ENCODE measurements at places on chromosomes 2 and 18.

DNA sequence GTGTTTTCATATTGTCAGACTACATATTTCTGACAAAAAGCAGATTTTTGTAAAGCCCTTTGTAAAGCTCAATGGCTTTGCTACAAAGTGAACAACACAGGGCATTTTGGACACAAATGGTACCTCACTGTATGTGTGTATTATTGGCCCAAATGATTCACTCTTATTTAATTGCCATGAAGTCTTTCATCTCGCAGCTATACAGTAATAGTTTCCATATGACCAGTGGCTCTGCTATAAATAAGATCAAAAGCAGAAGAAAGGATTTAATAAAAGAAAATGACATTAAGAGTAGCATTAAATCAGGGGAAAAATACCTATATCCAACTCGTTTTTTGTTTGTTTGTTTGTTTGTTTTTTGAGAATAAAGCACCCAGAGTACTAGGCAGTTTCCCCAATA, 284.0 kb upstream of the CCDC68 start:
- no peak for DNase-seq

DNA sequence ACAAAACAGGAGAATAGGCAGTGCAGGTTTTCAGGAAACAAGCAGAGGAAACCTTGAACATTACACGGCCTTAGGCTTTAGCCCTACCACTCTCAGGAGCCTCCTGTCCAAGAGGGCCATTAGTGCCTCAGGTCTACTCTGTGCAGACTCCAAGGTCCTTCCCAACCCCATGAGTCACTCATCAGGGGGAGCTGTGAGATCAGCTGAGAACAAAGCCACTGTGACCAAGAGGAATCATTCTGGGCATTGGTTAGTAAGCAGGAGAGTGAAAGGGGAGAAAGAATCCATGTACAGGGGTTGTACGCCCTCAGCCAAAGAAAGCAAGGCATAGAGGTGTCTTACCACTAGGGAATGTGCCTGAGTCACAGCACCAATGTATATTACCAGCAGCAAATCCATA, 680.3 kb downstream of the DPP10 start:
- DNase-seq: no peak

DNA sequence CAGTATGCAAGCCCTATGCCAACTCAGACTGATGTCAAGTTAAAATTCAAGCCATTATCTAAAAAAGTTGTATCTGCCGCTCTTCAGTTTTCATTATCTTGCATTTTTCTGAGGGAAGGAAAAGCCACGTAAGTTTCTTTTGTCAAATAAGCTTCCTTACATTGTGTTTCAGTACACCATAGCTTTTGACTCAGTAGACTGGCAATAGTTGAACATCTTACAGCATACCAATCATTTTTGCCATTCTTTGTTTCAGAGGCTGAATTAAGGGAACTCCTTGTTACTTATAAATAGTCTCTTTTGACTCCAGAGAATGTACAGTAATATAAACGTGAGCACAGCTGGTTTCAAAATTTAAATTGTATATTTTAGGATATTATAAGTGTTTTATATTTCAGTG, 120.6 kb downstream of the EHBP1 start:
- DNase-seq: no peak

- no peak for DNase-seq
Observed at GRCh38 chr2:170462433-170463205, 252.5 kb upstream of the SP5 start.
